ENCODE measurements at places on chromosomes 2 and 18.
A peak's percentile ranks its signal among the peaks of the same experiment; 100 is the strongest.

GRCh38 chr2:147663962-147664361 is 180.9 kb upstream of the ACVR2A start:
- no peak for DNase-seq

GRCh38 chr2:85111819-85112281 is 21.3 kb upstream of the TCF7L1 start:
- DNase-seq = peak; percentile 12

GRCh38 chr2:239114616-239115265 is 266.9 kb downstream of the TWIST2 start:
- no peak for DNase-seq

DNA sequence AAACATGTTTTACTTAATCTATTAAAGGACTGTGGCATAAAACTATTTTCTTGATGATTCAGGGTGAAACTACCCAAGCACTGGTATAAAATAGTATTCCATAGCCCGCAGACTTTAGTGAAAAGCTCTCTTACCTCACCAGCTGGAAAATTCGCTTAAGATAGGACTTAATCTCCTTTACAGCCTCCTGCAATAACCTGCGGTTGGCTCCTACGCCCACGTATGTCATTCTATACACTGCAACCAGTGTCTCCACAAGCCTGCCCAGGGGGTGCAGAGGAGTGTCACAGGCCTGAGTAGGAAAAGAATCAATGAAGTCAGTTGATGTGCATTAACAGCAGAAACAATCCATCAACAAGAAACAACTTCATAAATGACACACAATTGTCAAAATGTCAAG is 11.3 kb upstream of the MPP4 start:
- DNase-seq = no peak

DNA sequence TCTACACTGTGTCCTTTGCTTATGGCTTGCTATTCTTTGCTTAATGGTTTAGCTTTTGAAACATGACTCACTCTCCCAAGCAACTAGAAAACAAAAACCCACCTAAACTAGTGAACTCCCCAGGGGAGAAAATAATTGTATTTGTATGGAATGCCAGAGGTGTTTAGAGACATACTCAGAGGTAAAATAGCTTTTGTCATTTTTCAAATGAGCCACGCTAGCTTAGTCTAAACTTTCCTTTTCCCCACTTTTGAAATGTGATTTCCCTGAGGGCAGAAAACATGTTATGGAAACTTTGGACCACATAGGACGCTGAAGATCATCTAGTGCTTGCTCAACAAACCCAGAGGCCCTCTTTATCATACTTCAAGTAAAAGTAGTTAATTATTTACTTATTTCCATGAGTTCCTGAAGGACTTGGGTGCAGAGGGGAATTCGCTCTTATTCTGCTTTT is 16.5 kb upstream of the CYTIP start:
- DNase-seq = peak; percentile 63

- DNase-seq = peak; percentile 91
Measured at GRCh38 chr2:23384551-23385343, at the start of gene KLHL29. TSS of gene KLHL29 (plus strand) at chr2:23385179. CDS start at chr2:23562197, 177,018 bp downstream.

DNA sequence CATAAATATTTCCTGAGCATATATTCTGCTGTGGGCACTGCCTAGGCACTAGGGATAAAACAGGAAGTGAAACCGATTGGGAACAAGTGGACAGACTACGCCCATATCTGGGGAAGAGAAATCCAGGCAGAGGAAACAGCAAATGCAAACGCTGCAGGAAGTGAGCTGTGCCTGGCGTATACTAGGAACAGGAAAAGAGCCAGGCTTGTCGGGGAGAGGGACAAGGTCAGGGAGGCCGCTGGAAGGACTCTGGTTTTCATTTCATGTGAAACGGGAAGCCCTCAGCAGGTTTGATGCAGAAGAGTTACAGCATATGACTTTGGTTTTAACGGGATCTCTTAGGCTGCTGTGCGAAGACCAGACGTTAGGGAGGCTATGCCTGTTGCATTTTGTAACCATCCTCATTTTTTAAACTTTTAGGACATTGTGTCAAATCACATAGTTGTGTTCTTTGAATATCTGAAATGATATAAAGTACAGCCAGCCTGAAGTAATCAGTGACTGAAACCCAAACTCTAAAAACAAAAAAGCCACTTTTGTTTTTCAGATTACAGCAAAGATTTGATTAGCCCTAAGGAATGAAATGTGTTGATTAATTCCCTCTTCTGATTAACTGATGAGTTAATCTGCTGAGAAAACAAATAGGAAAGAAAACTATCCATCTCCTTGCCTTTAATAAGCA is 110.2 kb upstream of the PIEZO2 start:
- DNase-seq = no peak

GRCh38 chr2:48529194-48529593 is 760 bp upstream of the STON1 start:
- no peak for DNase-seq

DNA sequence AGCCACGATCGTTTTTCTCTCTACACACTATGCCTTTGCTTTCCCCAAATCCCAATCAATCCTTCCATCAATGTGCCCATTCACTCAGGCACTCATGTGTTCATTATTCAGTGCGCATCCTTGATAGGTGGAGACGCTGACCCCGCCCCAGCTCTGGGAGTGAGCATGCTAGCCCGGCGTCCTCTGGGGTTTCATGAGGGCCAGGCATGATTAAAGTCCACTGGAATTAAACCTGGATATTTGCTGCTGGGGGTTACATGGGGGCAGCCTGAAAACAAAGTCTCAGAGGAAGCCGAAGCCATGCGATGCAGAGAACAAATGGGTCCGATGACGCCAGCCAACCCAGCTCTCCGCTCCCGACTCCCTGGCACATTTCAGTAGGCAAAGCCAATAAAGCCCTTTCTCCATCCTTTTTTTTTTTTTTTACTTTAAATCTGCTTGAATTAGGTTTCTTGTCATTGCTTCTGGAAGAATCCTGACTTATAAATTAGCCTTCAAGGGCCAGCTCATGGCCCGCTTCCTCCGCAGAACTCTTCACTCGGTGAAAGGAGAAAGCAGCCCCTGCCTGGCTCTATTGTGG is 316.4 kb upstream of the ID2 start:
- DNase-seq = no peak

DNA sequence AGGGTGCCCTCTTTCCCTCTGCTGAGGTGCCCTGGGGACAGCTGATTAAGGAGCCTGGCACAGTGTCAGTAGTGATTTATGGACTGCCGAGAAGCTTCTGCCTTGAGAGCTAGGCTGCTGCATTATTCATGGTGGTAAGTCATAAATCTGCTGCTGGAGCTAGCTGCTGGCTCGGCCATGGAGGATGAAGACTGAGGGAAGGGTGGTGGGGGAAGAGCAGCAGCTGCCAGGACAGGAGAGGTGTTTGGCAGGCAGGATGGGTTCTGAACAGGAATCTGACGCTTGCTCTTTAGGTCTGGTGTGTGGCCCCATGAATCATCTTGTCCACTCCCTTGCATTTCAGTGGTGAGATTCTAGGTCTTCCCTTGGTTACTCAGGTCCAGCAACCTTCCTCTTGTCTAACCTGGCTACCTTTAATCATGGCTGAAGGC is 296.3 kb downstream of the DYSF start:
- DNase-seq = no peak
